ENCODE measurements at places on chromosomes 7 and 10.
A peak's percentile ranks its signal among the peaks of the same experiment; 100 is the strongest.

DNA sequence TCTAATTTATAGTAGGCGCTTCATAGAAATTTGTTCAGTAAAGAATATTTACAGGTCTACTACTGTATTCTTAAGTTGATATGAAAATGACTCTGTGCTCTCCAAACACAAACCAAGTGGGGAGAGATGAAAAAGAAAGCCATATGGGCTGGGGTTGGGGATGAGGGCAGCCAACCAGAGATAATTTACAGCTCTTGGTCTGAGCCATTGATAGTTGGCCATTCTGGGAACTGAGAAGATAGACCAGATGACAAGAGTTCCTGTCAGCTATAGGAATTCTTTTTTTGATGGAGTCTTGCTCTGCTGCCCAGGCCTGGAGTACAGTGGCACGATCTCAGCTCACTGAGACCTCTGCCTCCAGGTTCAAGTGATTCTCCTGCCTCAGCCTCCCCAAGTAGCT is 57.4 kb downstream of the LAMB4 start:
- no peak for DNase-seq

- no peak for DNase-seq
These were observed 90.0 kb downstream of the ANKRD61 start for GRCh38 chr7:6121141-6121540.

GRCh38 chr10:119526149-119526548 is 16.4 kb downstream of the RGS10 start:
- no peak for DNase-seq

- DNase-seq: peak; percentile 81
These were observed 47.6 kb downstream of the STEAP1B start for GRCh38 chr7:22452142-22452959.

- no peak for DNase-seq
These were observed 73.9 kb downstream of the KCNMA1 start for GRCh38 chr10:77563638-77564270.

- DNase-seq: no peak
These were observed 30.5 kb upstream of the MNX1 start for GRCh38 chr7:157041004-157041403.

DNA sequence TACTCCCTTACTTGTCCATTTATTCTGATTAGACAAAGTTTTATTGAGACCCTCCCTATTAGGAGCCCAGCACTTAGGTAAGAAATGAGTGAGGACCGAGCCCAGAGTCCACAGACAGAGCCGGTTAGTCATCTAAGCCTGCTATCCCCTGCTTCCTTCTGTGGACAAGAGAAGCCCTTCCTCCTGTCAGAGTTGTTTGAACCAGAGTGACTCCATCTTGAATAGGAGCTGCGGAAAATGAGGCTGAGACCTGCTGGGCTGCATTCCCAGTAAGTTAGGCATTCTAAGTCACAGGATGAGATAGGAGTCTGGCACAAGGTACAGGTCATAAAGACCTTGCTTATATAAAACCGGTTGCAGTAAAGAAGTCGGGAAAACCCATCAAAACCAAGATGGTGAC is 109.1 kb downstream of the CPXM2 start:
- DNase-seq: no peak

- DNase-seq: no peak
These were observed 518 bp downstream of the AGFG2 start for GRCh38 chr7:100539436-100540006.

DNA sequence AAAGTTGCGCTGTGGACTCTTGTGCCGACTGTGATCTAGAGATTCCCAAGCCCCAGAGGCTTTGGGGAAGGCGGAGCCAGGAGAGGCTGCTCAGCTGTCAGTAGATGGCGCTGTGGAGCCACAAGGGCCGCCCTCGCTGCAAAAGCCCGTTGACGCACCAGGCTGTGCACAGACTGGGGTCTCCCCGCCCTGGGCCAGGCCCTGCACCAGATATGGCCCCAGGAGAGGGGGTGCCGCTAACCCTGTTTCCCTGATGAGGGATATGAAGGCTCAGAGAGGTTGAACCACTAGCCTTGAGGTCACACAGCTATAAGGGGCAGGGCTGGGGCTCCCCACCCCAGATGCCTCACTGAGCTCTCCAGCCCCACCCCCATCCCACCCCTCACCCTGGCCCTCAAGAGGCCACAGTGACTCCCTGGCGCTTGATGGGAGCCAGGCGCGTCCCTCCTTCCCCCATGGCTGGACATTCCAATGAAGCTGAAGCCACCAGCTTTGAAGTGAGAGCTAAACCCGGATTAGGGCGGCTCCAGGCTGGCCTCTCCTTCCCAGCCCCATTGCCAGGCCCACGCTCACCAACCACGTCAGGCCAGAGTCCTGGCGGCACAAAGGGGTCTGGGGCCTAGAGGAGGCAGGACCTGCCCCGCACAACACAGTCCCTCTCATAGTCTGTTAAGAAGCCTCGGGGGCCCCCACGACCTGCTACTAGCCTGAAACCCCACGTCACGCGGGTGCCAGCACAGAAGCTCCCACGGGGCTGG is 26.4 kb downstream of the MYL10 start:
- peak; percentile 86 for DNase-seq

DNA sequence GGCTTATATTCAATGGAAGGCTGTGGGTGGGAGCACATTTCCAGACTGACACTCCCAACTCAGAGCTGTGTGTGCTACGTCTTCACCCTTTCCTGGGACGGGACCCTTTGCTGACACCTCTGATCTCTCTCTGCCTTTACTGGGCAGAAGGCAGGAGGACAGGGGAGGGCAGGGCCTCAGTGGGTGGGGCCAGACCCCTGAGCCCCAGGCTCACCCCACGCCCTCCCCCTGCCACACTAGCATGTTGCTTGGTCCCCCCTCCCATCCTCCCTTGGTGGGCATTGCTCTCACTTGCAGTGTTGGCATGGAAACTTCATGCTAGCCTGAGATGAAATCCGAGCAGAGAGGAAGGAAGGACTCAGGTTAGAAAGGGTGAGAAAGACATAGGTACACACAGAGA is 18.4 kb downstream of the TMEM273 start:
- DNase-seq: no peak

- no peak for DNase-seq
These were observed 82.6 kb upstream of the AOAH start for GRCh38 chr7:36806891-36807290.

- no peak for DNase-seq
These were observed 104.9 kb downstream of the PPP1R17 start for GRCh38 chr7:31791881-31792280.

DNA sequence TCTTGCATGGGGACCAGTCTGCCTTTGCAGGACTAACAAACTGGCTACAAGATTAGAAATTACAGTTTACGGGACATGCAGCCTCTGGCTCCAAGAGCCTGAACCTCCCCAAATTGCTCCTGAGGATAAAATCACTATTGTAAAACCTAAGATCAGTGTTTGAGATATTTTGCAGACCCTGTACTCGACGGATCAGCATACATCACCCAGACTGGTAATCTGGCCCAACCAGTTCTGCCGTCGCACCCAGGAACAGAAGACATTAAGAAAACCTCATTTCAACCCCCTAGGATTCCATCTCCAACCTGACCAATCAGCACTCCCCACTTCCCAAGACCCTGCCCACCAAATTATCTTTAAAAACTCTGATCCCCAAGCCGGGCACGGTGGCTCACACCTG is 27.1 kb upstream of the DNMBP start:
- DNase-seq: no peak

- no peak for DNase-seq
These were observed 78.5 kb downstream of the GRID1 start for GRCh38 chr10:86287966-86288579.

DNA sequence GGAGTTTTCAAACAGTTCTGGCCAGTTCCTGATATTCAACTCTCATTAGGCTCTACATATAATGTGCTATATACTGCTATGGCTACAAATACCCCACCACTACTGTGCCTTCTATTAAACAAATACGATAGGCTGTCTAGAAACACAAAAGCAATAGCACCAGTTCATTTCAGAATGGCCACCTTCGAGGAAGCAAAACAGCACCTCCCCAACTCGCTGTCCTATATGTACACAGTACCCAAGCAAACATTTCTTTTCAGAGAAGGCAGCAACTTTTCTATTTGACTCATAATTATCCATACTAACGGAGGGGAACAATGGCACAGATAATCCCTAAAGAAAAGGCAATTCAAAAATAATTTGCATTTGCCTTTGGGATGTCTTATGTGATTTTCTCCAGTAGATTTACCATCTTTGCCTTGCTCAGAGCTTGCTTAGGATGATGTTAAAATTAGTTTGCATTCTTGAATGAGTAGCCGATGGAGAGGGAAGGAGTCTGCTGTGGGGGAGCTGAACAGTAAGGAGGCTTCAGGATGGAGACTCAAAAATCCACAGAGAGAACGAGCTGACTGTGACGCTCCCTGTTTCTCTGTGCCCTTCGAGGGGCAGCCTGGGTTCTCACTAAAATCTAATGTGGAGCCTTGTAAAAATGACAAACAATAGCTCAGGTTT is 218.7 kb downstream of the FANK1 start:
- no peak for DNase-seq

DNA sequence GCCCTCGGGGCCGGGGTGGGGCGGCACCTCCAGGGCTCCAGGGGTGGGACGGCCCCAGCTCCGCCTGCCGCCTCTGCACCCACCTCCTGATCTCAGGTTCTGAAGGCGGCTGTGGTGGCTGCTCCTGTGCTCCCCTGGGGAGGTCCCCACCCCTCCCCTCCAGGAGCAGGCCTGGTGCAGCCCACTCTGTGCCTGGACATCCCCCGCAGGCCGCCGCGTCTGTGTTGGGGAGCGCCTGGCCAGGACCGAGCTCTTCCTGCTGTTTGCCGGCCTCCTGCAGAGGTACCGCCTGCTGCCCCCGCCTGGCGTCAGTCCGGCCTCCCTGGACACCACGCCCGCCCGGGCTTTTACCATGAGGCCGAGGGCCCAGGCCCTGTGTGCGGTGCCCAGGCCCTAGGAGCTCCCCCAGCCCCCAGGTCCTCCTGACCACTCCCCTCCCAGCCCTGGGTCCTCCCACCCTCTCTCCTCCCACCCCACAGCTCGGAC is 5.5 kb downstream of the CYP2W1 start:
- DNase-seq: peak; percentile 55

- no peak for DNase-seq
These were observed 74.0 kb downstream of the FGFR2 start for GRCh38 chr10:121524157-121524817.
